ENCODE measurements at places on chromosomes 12 and 14.

- DNase-seq: no peak
These were observed 35.0 kb downstream of the EPS8 start for GRCh38 chr12:15754233-15754632.

- no peak for DNase-seq
These were observed 34.5 kb downstream of the KLC1 start for GRCh38 chr14:103663506-103663905.

DNA sequence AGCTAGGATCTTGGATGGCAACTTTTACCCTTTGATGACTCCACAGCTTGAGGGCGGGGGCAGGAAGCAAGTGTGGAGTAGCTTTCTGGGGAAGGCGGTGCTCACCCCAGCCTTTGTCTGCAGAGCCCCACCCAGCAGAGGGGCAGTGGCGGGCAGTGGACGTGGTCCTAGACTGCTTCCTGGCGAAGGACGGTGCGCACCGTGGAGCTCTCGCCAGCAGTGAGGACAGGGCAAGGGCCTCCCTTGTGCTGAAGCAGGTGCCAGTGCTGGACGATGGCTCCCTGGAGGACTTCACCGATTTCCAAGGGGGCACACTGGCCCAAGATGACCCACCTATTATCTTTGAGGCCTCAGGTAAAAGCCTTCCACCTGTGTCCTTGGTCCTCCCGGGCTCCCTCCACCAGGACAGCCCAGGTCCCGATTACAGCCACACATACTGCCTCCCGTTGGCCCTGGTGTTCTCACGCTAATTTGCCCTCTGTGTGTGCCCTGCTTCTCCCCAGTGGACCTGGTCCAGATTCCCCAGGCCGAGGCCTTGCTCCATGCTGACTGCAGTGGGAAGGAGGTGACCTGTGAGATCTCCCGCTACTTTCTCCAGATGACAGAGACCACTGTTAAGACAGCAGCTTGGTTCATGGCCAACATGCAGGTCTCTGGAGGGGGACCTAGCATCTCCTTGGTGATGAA lies 1.2 kb downstream of the TAPBPL start:
- DNase-seq: no peak

- no peak for DNase-seq
These were observed 118.9 kb downstream of the CHST11 start for GRCh38 chr12:104575442-104576186.

- DNase-seq: no peak
These were observed 127.5 kb downstream of the SMOC1 start for GRCh38 chr14:70006699-70007098.

- DNase-seq: no peak
These were observed 509 bp downstream of the PLEKHG6 start for GRCh38 chr12:6310771-6311610.

GRCh38 chr12:30794591-30795409 lies 40.0 kb upstream of the CAPRIN2 start:
- DNase-seq: no peak

DNA sequence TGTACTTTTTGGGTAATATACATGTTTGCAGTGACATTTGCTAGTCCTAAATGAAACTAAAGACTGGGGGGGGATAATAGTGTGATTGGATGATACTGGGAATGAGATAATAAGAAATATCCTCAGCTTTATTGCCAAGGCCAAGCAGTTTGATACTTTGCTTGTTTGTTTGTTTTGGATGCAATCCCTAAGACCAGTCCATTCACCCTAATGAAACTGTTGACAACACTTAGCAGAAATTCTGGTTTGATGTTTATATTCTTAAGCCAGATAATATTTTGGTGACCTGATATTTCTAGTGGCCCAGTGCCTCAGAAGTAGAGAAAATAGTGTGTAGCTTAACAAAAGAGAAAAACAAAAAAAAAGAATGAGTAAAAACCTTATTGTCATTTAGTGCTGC lies 1.8 kb downstream of the PHC1 start:
- no peak for DNase-seq

- no peak for DNase-seq
These were observed 27.1 kb downstream of the ATP6V1D start for GRCh38 chr14:67332468-67332867.

DNA sequence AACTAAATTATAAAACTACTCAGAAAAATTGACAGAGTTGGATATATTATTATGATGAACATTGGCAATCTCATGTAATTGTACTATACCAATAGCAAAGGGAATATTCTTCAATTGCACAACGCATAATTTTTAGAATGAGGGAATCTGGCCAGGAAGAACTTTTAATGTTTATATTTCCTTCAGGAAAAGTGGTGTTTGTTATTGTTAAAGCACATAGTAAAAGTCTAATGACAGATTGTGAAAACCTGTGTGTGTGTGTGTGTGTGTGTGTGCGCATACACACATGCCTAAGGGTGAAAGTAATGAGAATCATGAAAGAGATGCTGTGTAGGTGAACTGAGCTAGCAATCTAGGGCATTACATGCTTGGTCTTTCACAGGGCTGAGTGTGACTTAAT lies 877.7 kb downstream of the SLC6A15 start:
- no peak for DNase-seq

DNA sequence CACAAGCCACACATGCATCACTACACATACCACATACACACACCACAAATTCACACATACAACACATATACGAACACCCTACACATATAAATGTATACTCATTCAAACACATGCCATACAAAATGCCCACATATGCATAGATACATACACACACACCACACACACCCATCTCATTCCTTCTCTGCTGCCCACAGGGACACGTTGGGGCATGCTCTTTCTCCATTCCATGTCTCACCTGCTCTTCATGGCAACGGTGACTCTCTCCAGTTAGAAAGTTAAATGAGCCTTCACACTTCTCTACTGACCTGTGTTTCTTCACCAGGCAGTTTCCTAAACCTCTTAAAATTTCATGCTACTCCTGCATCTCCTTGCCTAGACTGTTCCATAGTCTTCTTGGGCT lies 1194.8 kb downstream of the BCL11B start:
- no peak for DNase-seq

DNA sequence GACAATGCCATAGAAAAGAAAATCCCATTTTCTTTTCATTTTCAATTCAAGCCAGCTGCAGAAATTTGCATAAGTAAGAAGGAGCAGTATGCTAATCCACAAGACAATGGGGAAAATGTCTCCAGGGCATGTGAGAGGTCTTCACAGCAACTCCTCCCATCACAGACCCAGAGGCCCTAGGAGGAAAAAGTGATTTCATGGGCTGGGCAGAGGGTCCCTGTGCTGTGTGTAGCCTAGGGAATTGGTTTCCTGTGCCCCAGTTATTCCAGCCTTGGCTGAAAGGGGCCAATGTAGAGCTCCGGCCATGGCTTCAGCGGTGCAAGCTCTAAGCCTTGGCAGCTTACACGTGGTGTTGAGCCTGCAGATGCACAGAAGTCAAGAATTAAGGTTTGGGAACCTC lies 211.4 kb downstream of the CCDC59 start:
- DNase-seq: no peak

DNA sequence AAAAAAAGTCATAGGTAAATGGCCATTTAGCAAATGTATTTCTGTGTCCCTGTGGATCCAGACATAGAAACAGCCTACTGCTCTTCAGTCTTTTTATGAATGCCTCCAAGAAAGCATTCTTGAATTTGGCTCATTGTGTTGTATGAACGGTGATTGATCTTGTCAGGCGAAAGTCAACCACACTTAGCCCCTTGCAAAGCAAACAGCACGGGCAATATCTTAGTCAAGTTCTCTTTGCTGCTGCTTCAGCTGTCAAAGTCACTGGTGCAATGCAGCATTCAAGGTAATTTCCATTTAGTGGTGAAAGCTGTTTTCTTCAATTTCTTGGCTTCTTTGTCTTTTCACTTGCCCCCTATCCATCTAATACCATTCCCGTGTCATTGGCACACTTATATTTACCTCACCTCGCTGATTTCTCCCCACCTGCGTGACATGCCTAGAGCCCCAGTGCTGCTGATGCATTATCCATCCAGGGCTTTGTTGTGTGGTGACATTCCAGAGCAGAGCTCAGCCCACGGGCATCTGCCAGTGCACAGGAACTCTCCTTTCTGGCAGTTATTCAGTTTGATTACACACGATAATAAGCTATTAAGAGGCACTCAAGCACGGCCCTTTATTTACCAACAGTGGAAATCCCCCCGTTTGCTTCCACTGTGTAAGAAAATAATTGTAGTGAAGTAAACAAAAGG lies 362.3 kb upstream of the NOVA1 start:
- DNase-seq: no peak

DNA sequence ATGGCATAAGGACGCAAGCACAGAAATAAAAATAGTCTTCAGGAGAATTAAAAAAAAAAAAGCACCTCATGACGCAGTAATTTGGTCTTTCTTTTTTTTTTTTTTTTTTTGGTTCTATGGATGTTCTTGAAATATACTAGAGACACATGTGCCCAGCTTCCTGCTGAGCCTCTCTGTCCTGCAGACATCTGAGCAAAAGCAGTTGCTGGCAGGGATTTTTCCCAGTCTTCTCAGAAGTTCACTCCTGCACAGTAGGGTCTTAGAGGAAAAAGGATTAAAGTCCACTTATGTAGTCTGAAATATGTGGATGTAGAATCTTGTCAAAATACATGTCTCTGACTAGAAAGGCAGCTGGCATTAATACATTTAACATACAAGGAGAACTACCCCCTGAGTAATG lies 1888.1 kb upstream of the SEL1L start:
- DNase-seq: no peak

DNA sequence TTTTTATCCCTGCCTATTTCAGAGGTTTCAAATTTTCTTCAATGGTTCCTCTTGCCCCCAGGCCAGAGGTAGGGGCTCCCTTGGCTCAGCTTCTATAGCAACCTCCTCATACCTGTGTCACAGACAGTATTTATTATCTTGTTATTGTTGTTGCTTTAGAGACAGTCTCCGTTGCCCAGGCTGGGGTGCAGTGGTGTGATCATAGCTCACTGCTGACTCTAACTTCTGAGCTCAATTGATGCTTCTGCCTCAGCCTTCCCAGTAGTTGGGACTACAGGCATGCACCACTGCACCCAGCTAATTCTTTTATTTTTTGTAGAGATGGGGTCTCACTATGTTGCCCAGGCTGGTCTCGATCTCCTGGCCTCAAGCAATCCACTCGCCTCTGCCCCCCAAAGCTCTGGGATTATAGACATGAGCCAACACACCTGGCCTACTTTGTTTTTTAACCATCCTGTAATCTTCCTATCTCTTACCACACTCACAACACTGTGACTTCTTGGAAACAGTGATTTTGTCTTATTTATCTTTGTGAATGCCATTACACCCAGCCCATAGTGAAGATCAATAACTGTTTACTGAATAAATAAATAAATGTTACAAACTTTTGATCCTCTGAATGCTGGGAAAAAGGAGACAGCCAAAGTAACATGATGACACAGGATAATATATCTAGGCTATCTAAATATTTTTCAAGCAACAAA lies 95.9 kb downstream of the PHLDA1 start:
- no peak for DNase-seq

- DNase-seq: no peak
These were observed 5.3 kb downstream of the FKBP4 start for GRCh38 chr12:2800046-2800570.

GRCh38 chr12:53051058-53051880 lies 1.4 kb downstream of the TNS2 start:
- DNase-seq: no peak

GRCh38 chr14:61343471-61343870 lies 22.1 kb downstream of the PRKCH start:
- no peak for DNase-seq

- DNase-seq: no peak
These were observed 241.6 kb downstream of the EGLN3 start for GRCh38 chr14:33709283-33709682.

- no peak for DNase-seq
These were observed 241.8 kb upstream of the RGS6 start for GRCh38 chr14:71690478-71690877.

DNA sequence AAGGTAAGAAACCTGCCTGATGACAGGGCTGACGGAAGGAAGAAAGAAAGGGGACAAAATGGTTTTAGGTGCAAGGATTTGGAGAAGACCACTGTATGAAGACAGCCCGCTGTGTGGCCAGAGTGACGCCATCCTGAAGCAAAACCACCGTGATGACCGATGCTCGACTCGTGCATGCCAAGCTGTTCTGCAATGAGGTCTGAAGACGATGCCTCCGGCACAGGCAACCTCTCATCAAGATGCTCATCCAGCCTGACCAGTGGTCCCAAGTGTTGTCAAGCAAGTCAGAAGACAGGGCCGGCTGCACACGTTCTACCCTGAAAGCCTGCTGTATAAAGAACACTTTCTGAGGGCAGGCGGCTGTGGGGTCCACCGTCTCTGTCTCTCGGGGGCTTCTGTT lies 34.8 kb downstream of the STX2 start:
- DNase-seq: no peak

- DNase-seq: no peak
These were observed 7.8 kb downstream of the ZDHHC22 start for GRCh38 chr14:77133720-77134338.

- DNase-seq: no peak
These were observed 56.4 kb upstream of the PIWIL1 start for GRCh38 chr12:130281153-130281799.

DNA sequence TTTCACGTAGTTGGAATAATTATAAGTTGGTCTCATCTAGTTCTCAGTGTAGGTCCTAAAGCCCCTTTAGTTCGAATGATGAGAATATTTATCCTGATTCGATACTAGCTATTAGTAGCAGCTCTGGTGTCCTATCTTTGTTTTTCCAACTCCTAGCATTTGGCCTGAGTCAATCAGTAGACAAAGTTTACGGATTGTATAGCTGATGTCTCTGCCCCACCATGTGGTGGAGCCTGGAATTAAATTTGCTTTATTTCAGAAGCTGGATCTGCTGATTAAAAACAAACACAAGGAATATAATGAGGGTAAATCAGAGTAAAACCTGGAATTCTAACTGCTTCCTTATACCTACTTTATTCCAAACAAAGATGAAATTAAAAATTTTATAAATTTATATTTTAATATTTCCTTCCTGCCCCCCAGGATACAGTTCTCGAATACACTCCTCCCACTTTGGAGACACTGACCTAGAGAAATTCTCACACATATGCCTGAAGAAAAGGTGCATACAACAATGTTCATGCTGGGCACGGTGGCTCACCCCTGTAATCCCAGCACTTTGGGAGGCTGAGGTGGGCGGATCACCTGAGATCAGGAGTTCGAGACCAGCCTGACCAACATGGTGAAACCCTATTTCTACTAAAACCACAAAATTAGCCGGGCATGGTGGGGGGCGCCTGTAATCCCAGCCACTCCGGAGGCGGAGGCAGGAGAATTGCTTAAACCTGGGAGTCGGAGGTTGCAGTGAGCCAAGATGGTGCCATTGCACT lies 7.6 kb upstream of the BRMS1L start:
- no peak for DNase-seq

- no peak for DNase-seq
These were observed 231.2 kb downstream of the PIK3C2G start for GRCh38 chr12:18492372-18493025.

Measured in NCI-H2081 treated with DMSO at 0.1 percent for 48 hours (cell line).